ENCODE measurements at places on chromosomes 3 and 15.

GRCh38 chr3:175297216-175297615 lies 438.1 kb downstream of the NAALADL2 start:
- DNase-seq: no peak

DNA sequence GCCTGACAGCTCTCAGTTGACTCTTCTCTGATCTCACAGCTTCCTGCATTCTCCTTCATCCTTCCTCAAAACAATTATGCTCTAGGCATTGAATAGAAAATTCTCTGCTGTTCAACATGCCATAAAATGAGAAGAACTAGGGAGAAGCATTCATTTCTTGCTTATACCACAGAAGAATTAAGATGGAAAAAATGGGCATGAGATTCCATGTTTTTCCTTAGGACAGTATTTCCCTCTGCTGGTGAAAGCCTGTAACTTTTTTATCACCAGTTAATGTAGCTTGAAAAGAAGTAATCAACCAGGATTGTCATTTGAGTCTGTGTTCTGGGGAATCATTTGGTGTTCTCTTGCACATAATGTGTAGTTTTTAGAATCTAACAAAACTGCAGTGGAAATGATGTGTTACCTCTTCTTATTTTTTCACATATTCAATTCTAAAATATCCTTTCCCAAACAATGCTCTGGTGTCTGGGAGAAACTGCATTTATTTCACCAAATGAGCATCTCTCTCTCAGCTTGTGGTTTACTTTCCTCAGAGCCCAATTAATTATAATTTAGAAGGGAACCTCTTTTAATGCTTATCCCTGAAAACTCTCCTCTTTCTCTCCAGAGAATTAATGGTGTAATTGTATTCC lies 92.8 kb upstream of the DCBLD2 start:
- DNase-seq: peak; percentile 61

- DNase-seq: no peak
Measured at GRCh38 chr3:34351882-34352777, 553.7 kb downstream of the PDCD6IP start.

GRCh38 chr15:94579286-94579685 lies 347.9 kb downstream of the MCTP2 start:
- no peak for DNase-seq

DNA sequence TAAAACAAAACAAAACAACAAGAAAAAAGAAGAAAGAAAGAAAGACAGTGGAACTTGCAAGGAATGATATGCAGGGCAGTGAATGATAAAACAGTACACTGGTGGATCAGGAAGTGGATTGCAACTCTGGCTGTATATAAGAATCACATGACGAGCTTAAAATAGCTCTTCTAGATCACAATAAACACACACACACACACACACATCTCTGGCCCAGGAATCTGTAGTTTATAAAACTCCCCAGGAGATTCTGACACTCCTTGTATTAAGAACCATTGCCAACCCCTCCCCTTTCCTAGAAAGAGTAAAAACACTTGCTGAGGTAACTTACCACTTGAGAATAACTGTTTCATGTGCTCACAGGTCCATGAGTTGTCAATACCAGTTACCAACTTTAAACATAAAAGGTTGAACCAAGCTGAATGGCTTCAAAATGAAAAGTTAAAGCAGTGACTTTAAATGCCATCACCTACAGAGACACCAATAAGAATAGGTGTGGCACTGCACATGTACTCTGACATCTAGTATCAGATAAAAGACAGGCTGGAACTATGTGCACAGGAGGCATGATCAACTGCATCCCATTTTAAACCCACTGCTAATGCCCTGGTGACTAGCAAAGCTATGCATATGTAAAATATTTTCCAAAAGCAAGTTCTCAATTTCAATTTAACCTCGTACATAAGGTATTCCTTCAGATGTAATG lies 3.9 kb downstream of the CPOX start:
- no peak for DNase-seq

DNA sequence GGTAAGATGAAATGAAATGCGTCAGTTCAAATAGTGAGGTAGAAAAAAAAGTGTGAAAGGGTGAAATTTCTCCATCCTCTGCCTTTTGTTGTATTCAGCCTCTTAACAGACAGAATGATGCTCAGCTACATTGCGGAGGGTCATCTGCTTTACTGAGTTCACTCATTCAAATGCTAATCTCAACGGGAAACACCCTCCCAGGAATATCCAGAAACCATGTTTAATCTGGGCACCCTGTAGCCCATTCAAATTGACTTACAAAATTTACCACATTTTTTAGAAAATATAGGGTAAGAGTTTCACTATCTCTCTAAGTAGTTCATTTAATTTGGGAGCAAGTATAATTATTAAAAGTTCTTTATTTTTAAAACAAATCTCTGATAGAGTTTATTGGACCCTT lies 42.9 kb downstream of the C3orf38 start:
- no peak for DNase-seq

Measured in kidney tubule cell (primary cell).